Peyer's patch (tissue), 4 donors: ENCODE measurements at places on chromosomes 3 and 15.
A peak's percentile ranks its signal among the peaks of the same experiment; 100 is the strongest.

DNA sequence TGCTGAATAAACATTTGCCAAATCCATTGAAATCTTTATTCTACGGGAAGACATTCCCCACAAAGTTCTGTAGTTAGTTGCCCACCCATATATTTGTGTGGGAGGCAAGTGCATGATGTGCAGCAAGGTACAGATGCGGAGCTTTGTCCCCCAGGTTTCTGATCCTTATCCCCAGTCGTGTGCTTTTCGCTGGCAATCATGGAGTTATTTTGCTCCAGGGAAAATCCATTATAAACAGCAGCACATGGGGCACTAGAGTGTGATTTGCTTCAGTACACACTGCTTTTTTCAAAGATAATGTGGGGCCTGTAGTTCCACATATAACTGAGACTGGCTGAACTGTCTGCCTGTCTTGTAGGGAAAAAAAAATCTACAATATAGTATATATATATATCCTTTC is 132.1 kb downstream of the FEZF2 start:
- no peak for DNase-seq

DNA sequence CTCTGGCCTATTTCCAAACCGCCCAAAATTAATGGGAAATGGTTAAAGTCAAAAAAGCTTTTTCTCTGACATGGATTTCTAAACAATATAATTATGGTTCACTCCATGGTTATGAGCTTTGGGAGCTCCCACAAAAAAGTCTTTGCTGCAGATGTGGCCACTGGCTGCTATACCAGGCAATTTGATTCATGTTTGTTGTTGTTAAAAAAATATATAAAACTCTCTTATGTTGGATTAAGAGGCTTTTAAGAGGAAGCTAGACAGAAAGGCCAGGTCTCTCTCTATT is 258.6 kb downstream of the TIGIT start:
- no peak for DNase-seq

- DNase-seq, result no peak
Observed at GRCh38 chr3:46469680-46470357, 5.1 kb upstream of the LTF start.

DNA sequence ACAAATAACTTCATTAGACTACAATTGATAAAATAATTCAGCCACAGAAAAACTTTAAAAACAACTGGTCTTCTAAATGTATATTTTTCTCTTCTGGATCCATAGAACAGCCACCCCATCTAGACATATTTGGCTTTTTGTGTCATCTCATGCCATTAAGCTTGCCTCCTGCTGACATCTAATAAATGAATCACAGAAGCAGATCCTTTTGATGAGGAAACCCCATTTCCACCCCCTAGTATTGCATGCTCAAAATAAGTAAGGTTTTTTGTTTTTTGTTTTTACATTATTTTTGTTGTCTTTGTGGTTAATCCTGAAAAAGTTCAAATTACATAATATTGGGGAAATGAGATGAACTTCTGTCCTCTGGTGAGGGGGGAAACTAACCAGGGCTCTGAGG is 94.8 kb downstream of the DUT start:
- DNase-seq, result no peak

GRCh38 chr3:168077091-168077490 is 18.6 kb downstream of the GOLIM4 start:
- no peak for DNase-seq

DNA sequence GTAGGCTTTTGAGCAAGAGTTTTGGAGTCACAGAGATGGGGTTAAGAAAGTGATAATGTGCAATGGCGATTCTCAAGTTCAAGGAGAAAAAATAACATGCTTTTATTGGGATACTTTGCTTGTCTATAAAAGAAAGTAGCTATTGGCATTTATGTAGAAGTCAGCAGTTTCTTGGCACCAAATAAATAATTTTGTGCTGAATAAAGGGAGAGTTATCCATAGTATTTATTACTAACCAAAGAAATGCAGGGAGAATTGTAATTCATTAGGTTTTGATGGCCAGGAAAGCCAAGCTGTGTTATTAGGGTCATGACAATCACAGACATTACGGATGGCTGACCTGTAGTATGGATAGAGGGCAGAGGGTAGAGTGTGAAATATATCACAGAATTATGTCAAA is 33.1 kb downstream of the BTD start:
- DNase-seq, result no peak

DNA sequence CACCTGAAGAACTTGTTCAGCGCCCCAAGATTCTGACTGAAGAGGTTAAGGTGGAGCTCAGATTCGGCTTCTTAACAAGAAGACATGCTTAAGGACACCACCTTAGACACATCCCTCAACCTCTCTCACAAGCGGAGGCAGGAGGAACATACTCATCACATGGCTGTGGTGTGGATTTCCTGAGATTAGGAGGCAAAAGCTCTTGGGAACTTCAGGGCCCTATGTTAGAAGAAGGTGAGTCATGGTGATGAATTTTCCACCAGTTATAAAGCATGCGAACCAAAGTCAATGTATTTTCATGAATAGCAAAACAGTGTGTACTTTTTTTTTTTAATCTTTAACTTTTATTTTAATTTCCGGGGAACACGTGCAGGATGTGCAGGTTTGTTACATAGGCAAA is 212.2 kb upstream of the SUCLG2 start:
- no peak for DNase-seq

DNA sequence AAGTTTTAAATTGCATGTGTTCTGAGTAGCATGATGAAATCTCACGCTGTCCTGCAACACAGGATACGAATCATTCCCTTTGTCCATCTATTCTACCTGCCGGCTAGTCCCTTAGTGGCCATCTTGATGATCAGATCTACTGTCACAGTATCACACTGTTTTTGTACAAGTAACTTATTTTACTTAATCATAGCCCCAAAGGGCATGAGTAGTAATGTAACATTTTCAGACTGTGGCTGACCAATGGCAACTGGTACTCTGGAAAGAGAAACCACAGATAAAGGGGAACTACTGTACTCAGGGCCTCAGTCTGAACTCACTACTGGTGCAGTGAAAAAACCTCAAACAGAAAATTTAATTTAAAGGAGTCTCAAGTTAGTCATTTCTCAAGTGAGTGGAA is 127.3 kb upstream of the MRPL3 start:
- DNase-seq, result no peak

GRCh38 chr15:40238532-40239403 is at the start of gene PAK6:
Gene PAK6, plus strand, starts transcription at chr15:40239063. Its CDS starts 25,723 bp downstream, at chr15:40264786.
- peak; percentile 68 for DNase-seq

DNA sequence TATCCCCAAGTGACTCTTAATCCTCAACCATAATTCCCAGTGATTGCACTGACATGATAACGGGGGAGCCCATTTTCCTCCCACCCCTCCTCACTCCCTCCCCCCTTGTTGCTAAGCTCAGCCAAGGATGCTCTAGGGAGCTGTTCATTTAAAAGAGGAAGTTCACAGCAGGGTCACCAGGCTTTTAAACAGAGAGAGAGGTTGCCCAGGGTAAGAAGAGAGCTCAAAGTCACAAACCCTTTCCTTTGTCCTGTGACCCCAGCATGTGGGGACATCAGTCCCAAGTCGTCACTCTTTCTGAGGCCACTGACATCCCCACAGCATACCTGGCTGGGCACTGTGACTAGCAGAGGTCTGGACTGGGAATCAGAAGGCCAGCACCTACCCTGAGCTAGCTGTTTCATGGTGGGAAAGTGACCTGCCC is 144.1 kb downstream of the RORA start:
- no peak for DNase-seq

DNA sequence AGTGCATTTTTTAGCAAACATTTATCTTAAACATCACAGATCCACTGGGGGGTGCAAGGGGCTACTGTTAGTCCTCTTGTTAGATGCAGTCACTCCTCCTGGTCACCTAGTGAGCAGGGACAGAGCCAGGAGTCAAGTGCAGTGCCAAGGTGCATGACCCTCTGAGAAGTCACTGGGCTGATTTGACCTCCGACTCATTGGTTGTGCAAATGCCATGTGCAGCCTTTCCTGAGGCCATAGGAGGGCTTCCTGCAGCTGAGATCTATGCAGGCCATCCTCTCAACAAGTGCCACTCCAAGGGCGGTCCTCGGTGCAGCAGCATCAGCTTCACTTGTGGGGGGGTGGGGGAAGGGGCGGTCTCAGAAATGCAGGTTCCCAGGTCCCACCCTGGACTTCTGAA is 60.2 kb downstream of the GPD1L start:
- no peak for DNase-seq

- DNase-seq, result no peak
Observed at GRCh38 chr3:167950212-167950611, 145.5 kb downstream of the GOLIM4 start.

DNA sequence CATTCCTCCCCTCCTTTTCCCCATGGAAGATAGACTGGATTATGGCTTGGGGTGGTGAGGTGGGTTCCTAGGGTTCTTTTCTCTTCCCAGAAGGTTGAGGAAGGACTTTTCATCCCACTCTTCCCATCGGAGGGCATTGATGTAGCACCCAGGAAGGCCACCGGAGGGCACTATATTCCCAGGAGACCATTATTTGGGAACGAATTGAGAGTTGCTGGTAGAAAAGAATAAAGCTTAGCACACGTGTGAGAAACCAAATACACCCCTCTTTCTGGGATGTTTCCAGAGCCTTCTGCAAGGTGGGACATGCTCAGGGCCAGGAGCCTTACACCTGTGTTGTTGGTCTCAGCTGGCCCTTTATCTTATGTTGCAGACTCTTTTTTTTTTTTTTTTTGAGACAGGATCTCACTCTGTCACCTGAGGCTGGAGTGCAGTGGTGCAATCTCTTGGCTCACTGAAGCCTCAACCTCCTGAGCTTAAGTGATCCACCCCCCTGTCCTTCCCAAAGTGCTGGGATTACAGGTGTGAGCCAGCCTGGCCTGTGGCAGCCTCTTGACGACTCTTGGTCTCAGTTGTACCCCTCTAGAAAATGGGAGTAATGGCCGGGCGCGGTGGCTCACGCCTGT is 6.3 kb upstream of the CDC25A start:
- peak; percentile 64 for DNase-seq

DNA sequence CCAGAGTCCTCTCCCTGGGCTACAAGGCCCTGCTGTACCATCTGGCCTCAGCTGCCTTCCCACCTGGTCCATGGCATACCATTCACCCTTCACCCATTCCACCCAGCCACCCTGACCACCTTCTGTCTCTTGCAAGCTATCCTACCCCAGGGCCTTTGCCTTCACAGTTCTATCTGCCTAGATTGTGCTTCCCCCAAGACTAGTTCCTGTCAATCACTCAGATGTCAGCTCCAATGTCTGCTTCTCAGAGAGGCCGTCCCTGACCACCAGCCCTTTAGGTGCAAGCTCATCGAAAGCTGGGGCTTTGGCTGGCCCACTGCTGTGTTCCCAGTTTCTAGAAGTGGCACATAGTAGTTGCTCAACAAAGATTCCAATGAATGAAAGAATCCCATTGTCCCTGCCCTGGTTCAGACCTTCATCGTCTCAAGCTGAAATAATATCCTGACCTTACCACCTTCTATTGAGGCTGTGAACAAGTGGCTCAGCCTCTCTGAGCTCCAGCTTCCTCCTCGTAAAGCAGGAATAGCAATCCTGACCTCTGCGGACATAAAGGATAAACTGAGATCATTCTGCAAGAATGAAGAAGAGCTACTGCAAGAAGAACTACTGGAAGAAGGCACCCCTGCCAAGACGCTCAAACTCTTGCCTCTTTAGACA is 15.8 kb downstream of the EFCAB12 start:
- no peak for DNase-seq

- DNase-seq, result peak; percentile 47
Observed at GRCh38 chr15:35444557-35445204, 101.3 kb downstream of the DPH6 start.

- DNase-seq, result no peak
Observed at GRCh38 chr3:114447950-114448479, 154.2 kb downstream of the TIGIT start.

DNA sequence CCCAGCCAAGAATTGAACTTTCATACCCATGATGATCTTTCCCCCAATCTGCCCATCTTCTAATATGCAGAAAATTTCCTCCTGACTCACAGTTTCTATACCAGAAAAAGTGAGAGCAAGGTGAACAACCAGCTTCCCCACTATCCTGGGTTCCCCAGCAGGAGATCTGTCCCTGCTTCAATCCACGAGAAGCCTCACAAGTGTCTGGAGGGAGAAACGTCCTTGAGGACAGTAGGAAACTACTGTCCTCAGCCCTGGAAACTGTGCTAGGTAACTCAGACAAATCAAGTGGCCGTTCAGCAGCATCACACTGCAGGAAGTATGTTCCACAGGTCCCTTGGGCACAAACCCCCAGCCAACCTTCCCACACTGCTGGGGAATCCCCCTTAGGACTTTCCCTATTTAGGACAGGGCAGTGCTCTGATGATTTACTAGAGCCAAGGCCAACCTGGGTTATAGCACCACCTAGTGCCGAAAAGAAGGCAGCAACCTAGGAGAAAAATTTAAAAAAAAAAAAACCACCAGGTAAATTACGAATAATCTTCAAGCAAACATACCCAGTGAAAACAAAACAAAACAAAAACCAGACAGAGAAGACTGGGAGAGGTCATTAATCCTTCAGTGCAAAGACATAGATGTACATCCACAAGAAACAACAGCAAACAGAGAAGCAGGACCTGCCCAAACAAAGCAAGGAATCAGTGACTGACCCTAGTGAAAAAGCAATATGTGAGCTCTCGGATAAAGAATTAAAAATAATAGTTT is 36.0 kb downstream of the MORC1 start:
- DNase-seq, result no peak

DNA sequence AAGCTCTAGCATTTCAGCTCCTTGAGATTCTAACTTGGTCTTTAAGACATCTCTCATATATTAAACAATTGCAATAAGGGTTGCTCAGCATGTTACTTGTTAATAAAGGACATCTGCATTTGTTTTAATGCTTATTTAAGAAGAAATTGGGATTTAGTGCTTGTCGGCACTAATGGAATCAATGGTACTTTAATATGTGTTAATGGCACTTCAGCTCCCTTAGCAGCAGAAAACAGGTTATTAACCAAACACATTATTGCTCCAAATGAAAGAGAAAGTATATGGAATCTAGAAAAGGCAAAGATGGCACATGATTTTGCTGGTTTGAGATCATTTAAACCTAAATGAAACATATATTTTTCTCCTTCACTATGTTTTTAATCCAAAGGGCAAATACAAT is 137.3 kb upstream of the GOLIM4 start:
- DNase-seq, result no peak

DNA sequence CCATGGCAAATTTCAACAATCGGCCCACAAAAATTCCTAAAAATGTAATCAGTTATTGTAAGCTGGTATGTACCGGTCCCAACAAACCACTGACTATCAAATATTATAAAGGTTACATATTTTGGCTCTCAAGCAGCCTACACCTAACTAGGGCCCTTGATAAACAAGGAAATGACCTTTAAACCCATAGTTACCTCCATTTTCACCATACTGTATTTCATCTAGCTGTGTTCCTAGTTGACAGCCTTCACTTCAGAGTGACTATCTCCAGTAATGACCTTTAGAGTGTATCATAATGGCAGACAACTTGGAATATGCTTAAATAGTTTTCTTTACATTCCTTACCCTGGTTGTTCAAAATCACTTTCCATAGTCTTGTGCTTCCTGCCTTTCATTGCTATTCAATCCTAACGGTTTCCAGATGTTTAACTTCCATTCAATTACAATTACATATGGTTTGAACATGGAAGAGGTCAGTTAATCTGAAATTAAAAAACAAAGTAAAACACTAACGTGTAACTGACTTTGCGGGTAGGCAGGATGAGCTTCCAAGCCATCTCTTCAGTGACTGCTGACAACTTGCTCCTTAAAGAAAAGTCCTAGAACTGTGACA is 111.9 kb upstream of the TSC22D2 start:
- no peak for DNase-seq
